ENCODE measurements at places on chromosomes 7 and 10.
A peak's percentile ranks its signal among the peaks of the same experiment; 100 is the strongest.

- no peak for DNase-seq
Measured at GRCh38 chr10:124560377-124561105, 98.9 kb downstream of the LHPP start.

- DNase-seq: no peak
Measured at GRCh38 chr10:4836416-4836969, 10.5 kb downstream of the AKR1E2 start.

GRCh38 chr7:29229066-29229465 is 34.5 kb downstream of the CHN2 start:
- DNase-seq: no peak

- no peak for DNase-seq
Measured at GRCh38 chr7:107065929-107066247, 21.4 kb downstream of the PRKAR2B start.

DNA sequence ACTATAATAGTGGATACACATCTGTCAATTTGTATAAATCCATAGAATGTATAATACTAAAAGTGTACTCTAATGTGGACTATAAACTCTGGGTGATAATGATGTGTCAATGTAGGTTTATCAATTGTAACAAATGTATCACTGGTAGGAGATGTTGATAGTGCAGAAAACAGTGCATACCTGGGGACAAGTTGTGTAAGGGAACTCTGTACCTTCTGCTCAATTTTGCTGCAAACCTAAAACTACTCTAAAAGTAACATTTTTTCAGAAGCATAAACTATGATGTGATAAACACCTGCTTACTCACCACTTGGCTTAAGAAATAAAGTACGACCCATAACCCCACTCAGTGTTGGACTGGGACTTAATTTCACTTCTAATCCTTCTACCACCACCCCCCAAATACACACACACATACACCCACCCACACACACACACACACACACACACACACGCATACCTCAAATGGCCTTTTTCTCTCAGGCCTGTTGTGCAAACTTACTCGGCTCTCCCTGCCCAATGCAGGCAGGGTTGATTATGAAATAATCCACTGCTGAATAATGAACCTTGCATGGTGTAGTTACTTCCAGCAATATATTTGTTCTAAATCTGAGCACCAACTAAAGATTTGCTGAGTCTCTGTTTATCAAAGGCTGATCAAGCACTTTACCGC is 154.1 kb upstream of the KMT2E start:
- DNase-seq: no peak

DNA sequence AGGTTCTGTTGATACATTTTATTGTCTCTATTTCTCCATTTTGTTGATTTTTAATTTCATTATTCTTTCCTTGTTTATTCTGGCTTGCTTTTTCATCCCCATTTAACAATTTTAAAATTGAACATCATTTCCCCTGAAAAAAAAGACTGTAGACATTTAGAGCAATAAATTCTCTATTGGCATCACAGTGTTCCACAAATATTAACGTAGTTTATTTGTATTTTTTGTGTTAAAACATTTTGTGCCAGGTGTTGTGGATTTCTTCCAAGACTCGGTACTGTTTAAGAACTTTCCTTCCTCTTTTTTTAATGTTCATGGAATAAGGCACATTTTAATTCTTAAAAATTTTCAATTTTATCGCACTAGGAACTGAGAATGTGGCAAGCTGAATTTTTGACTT is 156.1 kb upstream of the NPY start:
- DNase-seq: no peak

- peak; percentile 2 for DNase-seq
Measured at GRCh38 chr7:16114633-16115032, 306.7 kb downstream of the CRPPA start.

DNA sequence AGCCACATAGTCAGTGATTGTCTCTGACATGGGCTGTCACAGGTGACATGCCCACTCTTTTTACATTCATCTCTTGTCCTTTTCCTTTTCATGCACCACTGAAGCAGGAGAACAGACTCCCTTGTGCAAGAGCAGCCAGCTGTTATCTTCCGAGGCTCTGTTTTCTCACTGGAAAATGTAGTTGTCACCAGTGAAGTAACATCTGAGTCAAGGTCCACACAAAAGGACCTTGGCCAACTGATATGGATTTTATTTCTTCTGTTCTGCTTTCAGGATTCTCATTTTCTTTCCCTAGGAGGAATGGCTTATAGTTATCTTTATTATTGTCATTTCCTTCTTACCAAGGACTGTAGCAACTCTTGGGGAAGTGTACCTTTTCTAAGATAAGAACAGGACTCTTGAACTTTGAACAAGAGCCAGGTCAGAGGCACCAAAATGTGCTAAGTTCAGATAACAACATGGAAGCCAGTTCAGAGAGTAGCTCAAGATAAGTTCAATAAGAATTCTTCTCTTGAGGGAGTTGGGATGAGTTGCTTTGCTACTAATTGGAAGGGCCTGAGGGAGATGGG is 22.7 kb downstream of the AVPI1 start:
- no peak for DNase-seq

GRCh38 chr7:66627151-66627681 is 1.5 kb upstream of the KCTD7 start:
- DNase-seq: no peak

DNA sequence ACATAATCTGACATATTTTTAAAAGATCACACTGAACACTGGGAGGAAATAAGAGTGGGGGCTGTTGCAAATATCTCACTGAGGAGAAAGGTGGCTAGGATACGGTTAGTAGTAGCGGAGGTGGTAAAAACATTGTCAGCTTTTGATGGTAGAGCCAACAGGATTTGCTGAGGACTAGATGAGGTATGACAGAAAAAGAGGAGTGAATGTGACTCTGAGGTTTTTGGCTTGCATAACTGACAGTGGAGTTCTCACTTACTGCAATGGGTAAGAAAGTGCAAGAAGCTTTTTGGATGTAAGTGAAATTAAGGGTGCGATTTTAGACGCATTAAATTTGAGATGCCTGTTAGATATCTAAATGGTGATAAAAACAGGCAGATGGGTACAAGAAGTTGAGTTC is 102.0 kb upstream of the MBL2 start:
- DNase-seq: no peak

GRCh38 chr7:151891182-151891581 is 14.3 kb upstream of the PRKAG2 start:
- DNase-seq: no peak

GRCh38 chr10:121598263-121599249 is at the start of gene FGFR2:
FGFR2 (minus strand) TSS chr10:121598444; CDS start chr10:121593817, 4,627 bp downstream.
- no peak for DNase-seq

DNA sequence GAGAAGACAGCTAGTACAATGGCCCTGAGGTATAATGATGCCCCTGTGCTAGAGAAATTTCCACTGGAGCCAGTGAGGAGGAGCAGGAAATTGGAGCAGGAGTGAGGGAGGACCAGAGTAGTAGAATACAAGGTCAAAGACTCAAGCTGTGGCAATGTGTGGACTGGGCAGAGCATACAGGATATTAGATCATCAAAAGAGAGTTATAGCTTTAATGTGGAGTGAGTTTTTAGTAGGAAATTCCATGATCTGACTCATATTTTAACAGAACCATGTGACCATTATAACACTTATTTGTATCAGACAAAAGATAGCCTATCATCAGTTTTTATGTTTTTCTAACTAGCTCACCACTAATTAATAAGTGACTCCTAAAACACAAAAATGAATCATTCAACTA is 154.1 kb downstream of the DGKB start:
- no peak for DNase-seq

DNA sequence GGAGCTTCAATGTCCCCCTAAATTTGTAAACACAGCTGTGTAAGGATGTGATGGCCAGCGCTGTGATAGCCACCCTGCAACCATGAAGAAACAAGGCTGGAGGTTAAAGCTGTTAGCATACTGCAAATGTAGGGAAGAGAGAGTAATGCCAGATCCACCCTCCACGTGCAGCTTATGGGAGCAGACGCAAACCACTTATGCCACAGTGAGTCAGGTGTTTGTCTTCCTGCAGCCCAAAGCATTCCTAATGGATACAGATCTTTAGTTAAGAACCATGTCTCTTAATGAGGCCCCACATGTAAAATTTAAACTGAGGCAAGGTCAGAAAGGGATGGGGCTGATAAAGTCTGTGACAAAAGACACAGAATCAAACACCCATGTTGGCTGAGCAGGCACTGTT is 13.6 kb upstream of the MYL7 start:
- no peak for DNase-seq

DNA sequence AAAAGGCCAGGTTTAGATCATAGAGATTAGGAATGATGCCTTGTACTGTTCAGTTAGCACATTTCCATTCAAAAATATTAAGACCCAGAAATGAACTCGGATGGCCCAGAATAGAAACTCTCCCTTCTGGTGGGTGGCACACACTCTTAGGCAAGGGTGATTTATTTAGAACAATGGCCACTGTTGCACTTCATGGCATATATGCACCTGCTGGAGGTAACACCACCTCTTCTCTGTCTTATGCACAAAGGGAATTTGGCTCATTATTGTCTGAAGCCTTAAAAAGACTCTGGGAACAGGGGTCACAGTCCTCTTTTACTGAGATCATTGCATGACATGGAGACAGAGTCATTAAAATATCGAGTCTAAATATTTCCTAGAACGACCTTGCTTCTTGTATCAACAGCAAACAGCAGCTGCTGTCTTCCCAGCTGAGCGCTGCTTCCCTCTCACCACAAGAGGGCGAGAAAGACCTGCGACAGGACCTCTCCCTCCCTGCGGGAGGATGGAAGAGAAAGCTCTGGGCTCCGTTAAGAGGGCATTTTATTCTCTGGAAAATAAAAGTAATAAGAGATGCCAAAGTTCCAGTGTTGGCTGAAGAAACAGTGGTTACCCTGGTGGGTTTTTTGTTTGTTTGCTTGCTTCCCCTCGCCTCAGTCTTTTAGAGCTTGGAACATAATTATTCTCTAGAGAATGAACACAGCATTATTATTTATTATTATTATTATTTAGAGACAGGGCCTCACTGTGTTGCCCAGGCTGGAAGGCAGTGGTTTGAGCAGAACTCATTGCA is 13.5 kb upstream of the BAMBI start:
- DNase-seq: peak; percentile 75

- DNase-seq: no peak
Measured at GRCh38 chr7:129911790-129912189, 41.0 kb downstream of the UBE2H start.

GRCh38 chr7:69104023-69104422 is 494.3 kb upstream of the AUTS2 start:
- DNase-seq: no peak

- DNase-seq: no peak
Measured at GRCh38 chr10:23373156-23373555, 28.6 kb upstream of the C10orf67 start.

DNA sequence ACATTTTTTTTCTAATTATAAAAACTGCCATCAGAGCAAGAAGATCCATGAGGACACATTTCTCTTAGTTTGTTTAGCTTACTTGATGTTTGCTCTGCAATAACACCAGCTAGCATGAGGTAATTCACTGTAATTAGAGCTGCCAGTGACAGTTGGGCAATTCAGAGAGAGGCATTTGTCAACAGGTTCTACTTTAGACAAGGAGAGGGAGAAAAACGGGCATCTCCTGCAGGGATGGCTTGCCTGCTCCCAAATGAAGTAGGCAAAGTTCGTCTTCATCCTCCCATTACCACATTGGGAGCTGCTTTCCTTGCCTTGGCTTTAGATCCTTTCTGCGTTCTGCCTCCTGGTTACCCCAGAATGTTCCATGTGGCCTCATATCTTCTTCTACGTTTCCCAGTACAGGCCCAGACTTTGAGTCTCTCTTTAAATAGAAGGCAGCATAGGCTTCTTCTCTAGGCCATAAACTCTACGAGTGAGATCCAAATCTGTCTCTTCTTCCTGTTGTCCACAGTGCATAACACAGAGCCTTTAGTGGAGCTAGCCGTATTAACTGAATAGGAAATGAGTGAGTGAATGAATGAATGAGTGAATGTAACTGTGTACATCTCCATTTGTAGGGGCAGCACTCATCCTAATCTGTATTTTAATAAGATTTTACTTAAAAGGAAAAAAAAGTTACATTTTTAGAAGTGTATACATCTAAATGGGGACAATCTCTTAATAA is 21.2 kb downstream of the ASB15 start:
- no peak for DNase-seq

GRCh38 chr10:4351723-4352413 is 474.1 kb upstream of the AKR1E2 start:
- no peak for DNase-seq

GRCh38 chr7:107563081-107563774 is 492 bp downstream of the COG5 start:
- DNase-seq: peak; percentile 2

- DNase-seq: no peak
Measured at GRCh38 chr10:13390604-13391522, 42.8 kb upstream of the SEPHS1 start.

GRCh38 chr7:380711-381210 is 90.8 kb downstream of the FOXL3 start:
- no peak for DNase-seq

DNA sequence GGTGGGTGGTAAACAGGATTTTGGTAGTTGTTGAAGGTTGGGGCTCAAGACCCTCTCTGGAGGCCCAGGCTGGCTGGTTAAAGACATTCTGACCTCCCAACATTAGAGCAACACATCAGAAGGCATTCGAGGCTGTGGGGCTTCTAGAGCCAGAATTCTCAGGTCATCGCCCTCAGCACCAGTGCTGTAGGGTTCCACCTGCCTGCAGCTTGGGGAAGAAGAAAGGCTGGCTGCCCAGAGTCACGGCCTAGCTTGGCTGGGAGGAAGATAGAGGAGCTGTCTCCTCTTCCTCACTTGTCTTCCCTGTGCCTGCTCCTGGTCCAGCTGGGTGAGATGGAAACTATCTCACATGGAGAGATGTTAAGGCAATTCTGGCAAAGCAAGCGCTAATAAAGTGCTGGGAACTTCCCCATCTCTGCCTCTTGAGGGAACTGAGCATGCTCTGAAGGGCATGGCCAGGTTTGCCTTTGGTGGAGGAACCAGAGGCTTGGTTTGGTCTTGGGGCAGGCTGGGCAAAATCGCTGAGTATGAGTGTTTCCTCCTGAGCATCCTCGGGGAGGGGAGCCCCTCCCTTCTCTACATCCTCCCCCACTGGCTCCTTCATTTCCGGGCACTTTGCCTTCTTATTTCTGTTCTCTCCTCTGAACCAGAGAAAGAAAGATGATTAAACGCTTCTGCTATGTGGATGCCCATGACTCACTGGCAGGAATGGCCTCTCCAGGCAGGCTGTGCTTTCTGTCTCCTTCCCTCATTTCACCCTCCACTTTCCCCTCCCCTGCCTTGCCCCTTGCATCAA is 509.0 kb upstream of the PODXL start:
- no peak for DNase-seq

- DNase-seq: no peak
Measured at GRCh38 chr7:93178213-93178612, 30.0 kb upstream of the SAMD9L start.

DNA sequence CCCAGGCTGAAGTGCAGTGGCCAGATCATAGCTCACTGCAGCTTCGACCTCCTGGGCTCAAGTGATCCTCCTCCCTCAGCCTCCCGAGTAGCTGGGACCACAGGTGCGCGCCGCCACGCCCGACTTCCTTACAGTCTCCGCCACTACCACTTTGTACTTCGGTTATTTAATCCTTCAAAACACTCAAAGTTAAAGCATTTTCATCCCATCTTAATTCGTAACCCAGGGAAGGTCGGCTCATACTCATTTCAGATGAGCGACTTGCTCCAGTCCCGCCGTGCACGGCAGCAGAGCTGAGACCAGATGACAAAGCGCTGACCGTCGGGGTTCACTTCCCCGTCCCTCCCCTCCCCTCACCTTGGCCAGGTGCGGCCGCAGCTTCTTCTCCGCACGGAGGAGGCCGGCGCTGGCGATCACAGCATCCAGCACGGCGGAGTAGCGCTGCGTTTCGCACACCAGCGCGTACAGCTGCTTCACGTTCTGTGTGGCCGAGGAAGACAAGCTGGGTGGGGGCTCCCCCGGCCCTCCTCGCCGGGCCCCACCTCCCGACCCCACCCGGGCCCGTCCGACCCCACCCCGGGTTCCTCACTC is 457 bp downstream of the NSUN5 start:
- no peak for DNase-seq
